ENCODE measurements at places on chromosomes 5 and 9.

GRCh38 chr9:111857555-111858211 is 38.9 kb upstream of the UGCG start:
- DNase-seq = no peak

DNA sequence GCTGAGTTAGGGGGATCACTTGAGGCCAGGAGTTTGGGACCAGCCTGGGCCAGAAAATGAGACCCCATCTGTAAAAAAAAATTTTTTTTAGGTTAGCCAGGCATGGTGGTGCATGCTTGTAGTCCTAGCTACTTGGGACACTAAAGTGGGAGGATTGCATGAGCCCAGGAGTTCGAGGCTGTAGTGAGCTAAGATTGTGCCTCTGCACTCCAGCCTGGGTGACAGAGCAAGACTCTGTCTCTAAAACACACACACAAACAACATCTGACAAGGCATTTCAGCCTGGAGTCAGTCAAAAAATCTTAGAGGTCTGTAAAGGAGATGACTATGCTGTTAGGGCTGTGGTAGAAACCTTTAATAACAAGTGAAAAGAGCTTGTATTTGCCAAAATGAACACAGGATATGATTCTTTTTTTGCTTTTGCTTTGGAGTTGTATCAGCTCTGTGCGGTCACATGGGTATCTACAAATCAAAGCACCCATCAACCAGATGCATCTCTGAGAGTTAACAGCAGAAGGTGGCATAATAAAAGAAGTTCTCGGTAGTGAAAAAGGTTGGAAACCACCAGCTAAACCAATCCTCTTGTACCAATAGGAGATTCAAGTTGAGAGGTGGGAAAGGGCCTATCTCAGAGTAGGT is 3.6 kb upstream of the PSMD5 start:
- no peak for DNase-seq

- DNase-seq = no peak
Measured at GRCh38 chr5:71600783-71601182, 13.6 kb downstream of the MCCC2 start.

- no peak for DNase-seq
Measured at GRCh38 chr5:34743878-34744277, 87.8 kb downstream of the RAI14 start.

DNA sequence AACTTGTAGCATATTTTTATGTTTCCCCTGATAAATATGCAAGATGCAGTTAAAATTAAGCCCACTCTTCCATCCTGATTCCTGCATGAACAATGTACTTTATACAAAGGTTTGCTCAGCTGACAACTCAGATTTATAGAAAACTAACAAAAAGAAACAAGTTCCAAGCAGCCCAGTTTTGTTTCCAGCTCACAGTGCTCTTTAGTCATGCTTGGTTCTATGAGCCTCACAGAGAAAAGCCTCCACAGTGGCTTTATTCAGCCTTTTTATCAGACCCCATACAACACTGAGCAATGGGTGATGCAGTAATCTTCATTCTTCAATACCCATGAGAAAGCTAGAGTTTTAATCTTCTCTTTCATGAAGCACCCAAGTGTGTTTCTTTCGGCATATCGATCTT is 329.6 kb downstream of the SLCO4C1 start:
- no peak for DNase-seq

DNA sequence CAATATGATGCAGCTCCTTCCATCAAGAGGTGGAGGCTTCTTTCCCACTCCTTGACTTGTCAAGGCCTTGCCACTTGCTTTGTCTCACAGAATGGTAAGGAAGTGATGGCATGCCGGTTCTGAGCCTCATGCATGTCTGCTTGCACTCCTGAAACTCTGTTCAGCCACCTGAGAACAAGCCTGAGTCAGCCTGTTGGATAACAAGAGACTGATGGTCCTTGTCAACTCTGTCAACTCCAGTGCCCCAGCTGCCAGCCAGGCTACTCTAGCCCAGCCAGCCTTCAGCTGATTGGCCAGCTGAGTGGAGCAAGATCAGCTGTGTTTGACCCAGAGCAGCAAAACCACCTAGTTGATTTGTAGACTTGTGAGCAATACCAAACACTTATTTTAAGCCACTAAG is 4.4 kb upstream of the TENT4A start:
- no peak for DNase-seq

GRCh38 chr5:133205649-133206048 is 153.8 kb downstream of the HSPA4 start:
- no peak for DNase-seq
